ENCODE measurements at places on chromosomes 3 and 15.
A peak's percentile ranks its signal among the peaks of the same experiment; 100 is the strongest.

- DNase-seq: peak; percentile 71
Observed at GRCh38 chr3:81452418-81452817, 309.0 kb downstream of the GBE1 start.

GRCh38 chr3:137347817-137348368, 390.1 kb downstream of the IL20RB start:
- DNase-seq: no peak

GRCh38 chr3:11662392-11662990, 18.8 kb upstream of the VGLL4 start:
- DNase-seq: no peak

DNA sequence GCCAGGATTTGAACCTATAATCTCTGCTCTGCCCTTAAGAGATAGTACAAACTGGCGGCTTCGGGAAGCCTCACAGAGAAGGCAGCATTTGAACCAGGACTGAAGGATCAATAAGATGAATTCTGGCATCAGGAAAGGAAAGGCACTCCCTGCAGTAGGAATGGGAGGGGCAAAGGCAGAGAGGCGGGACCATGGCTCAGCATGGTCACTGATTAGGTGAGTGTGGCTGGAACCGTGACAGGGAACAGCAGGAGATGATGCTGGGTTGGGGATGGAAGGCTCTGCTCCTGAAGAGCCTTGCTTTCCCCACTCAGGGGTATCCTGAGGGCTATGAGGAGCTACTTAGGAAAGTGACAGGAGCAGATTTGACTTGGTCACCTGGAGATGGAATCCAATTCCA, 158.5 kb downstream of the FEZF2 start:
- DNase-seq: no peak

DNA sequence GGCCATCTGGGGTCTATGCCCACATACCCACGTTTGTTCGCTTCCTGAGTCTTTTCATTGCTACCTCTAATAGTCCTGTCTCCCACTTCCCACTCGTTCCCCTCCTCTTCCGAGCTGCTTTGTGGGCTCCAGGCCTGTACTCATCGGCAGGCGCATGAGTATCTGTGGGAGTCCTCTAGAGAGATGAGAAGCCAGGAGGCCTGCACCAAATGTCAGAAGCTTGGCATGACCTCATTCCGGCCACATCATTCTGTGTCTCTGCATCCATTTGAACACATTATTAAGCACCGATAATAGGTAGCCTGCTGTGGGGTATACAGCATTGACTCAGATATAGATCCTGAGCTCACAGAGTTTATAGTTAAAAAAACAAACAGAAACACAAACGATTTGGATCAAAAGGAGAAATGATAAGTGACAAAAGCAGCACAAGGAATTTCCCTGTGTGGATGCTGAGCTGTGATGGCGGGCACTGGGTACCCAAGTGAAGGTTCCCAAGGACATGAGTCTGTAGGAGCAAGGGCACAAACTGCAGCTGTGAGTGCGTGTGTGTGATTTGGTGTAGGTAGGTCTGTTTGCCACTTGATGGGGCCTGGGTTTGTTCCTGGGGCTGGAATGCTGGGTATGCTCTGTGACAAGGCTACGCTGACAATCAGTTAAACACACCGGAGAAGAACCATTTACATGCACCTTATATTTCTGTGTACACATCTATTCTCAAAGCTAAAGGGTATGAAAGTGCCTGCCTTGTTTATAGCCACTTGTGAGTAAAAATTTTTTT, 35.9 kb downstream of the NR1I2 start:
- DNase-seq: no peak

GRCh38 chr15:29682781-29683180, 139.5 kb downstream of the TJP1 start:
- no peak for DNase-seq

DNA sequence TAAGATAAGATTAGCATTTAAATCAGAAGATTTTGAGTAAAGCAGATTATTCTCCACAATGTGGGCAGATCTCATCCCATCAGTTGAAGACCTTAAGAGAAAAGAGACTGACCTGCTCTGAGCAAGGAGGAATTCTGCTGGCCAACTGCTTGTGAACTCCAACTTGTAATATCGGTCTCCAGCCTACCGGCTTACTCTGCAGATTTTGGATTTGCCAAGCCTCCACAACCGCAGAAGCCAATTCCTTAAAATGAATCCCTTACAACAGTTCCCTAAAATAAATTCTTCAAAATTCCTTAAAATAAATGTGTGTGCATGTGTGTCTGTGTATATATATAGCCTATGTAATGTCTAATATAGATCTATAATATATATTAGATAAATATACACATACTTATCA, 107.4 kb upstream of the KLF13 start:
- DNase-seq: no peak

GRCh38 chr3:127908951-127909350, 6.1 kb upstream of the KBTBD12 start:
- DNase-seq: no peak

DNA sequence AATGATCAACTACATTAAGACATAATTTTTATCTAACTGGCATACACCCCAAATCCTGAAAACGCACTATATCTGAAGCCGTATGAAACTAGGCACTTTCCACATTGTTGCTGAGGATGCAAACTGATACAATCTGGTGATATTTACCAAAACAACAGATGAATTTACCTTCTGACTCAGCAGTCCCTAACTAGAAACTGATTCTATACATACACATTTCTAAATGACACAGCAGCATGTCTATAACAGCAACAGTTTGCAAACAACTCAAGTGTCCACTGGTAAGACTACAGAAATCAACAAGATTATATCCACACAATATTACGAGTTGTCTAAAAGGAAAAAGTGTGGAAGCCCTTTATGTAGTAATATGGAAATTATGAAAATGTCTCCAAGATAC, 22.9 kb downstream of the SECISBP2L start:
- DNase-seq: no peak

DNA sequence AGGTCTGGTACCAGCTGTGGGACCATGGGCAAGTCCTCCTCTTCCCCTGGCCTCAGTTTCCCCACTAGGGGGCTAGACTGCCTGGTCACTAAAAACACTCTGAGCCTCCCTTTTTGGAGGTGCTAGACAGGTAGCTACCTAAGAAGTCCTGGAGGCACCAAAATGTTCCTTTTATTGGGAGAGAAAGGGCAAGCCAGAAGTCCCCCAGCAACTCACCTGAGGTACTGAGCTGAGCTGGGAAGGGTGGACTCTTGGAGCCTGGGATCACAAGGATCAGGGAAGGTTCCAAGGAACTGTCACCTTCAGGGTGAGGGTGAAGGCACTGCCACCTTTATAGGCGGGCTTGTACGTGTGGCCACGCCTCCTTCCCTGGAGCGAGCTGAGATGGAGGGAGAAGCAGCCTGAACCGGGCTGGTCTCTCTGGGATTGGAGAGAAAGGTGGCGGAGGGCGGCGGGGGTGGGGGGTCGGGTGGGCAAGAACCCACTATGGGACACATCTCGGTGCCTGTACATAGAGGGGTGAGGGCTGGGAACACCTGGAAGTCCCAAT, at the start of gene CYP1A1:
Gene CYP1A1 (minus strand): TSS at position 304 of the 550 bp plus-strand sequence. CDS start 2,431 bp downstream, outside the sequence.
- DNase-seq: no peak

GRCh38 chr3:99965681-99966408, 148.2 kb downstream of the CMSS1 start:
- no peak for DNase-seq

GRCh38 chr3:171420667-171421066, 39.5 kb downstream of the TNIK start:
- DNase-seq: no peak

DNA sequence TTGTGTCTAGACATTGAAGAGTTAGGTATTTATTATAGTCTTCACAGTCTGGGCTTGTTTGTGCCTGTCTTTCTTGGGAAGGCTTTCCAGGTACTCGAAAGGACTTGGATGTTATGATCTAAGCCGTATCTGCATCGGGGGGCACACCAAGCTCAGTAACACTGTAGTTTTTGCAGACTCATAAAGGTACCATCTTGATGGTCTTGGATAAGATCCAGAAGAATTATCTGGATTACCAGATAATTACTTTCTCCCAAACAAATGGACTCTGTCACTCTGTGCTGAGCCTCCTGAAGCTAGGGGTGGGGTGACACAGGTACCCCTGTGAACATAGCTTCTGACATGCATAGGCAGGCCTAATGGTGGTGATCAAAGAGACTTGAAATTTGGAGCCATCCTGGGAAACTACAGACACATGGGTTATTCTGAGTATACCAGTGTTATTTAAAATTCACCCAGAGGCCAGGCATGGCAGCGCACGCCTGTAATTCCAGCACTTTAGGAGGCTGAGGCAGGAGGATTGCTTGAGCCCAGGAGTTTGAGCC, 238.6 kb upstream of the TPM1 start:
- DNase-seq: no peak

GRCh38 chr3:28903171-28903601, 377.7 kb upstream of the RBMS3 start:
- DNase-seq: no peak

DNA sequence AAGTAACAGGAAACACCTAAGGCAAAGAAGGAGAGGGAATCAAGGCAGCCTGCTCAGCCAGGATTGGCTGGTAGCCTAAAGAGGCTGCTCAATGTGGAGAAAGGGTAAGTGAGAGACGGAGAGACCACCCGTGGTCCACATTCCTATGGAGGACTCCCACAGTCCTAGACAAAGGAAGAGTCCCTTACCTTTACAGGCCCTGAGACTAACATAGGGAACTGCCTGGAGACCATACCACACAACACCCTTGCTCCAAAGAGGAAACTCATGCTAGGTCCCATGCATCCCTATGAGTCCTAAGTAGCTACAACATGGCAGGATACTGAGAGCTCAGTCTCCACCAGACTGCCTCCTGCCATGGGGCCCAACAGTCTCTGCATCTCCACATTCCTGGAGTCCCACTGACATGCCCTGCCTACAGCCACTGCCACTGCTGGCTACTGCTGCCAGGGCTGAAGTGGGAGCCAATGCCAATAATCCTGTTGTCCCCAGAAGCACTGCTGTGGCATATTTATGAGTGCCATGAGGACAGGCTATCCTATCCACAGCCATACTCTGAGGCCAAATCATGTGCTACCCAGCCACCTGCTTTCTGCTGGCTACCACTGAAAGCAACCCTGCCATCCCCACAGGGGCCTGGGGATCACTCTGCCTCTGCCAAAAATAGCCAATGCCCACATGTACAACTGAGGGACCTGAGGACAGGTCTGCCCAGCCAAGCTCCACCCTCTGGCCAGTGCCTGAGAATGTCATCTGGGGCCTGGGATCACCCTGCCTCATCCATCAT, 45.0 kb downstream of the COPS2 start:
- DNase-seq: no peak

DNA sequence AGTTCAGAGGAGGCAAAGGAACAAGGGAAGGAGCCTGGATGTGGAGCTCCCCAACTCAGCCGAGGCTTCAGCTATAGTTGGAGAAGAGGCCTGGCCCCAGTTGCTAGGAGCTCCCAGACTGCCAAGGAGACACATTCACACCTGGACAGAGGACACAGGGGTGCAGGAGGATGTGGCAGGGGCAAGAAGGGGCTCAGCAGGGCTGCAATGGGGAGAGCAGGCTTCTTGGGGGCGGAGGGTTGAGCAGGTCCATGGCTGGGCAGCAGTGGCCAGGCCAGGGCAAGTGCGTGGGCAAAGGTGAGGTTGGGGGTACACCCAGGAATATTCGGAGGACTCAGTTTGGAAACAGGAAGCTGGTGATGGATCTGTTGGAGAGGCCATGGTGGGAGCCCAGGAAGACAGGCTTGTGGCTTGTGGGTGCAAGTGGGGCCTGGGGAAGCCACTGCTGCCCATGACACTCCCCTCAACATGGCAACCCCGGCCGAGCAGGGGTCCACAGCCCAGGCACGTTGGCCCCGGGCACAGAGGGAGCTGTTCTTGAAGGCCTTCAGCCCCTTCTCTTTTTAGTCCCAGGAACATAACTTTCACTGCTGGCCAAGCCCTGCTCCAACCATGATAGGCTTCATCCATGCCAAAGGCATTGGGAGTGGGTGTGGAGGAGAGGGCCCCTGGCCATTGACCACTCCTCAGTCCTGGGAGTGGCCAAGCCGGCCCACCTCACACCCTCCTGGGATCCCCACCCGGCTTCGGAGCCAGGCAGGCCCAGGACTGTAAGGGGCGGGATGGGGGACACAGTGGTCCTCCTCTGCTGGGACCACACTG, 33.3 kb downstream of the TSPAN3 start:
- DNase-seq: no peak

GRCh38 chr3:32641356-32641755, 43.6 kb upstream of the CNOT10 start:
- no peak for DNase-seq

GRCh38 chr3:129973853-129974563, 512 bp upstream of the TRH start:
- no peak for DNase-seq

DNA sequence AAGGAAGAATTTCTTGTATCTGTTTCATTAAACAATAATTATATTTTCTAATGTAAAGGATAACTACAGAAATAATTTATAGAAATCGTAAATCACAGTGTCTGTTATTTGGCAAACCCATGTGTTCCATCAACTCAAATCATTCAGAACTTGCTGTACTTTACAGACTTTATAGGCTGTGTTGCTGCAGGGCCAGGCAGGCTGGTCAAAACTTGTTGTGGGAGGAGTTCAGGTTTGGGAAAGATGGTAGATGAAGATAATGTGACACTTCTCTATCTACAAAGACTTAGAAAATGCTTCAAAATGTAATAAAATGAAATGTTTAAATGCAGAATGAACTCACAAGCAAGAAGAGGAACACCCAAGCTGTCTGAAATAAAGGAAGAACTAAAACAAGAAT, 183.4 kb downstream of the SEMA6D start:
- no peak for DNase-seq

GRCh38 chr3:45188719-45189659, 37.1 kb downstream of the TMEM158 start:
- no peak for DNase-seq

GRCh38 chr3:100354850-100355249, 20.3 kb downstream of the NIT2 start:
- no peak for DNase-seq

DNA sequence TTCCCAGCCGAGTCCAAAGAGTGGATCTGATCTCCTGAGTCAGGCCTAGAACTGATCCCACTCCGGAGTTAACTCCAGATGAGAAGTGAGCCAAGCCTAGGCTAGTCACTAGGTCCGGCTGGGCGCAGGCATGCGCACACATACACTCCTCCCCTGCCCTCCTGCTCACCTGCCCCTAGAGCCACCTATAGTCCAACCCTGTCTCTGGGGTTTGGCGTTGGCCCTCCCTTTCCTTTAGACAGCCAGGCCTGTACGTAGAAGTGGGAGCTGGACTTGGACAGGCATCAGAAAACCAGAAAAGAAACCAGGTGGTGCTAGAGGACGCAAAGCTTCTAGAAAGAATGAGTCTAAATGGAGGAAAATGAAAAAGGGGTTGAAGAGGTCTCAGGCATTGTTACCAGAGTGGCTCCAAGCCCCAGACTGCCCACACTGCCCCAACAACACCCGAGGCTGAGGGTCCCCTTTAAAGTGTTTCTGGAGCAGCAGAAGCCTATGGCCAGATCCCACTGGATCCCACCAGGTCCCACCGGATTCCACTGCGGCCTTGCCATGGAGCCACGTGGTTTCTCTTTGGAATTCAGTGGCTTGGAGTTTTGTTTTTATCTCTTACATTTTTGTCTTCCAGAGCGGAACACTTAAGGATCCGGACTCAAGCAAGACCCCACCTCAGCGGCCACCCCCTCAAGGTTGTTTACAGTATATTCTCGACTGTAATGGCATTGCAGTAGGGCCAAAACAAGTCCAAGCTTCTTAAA, 24.2 kb upstream of the TIMP4 start:
- no peak for DNase-seq

- DNase-seq: no peak
Observed at GRCh38 chr3:71132995-71133730, 450.4 kb downstream of the FOXP1 start.

- no peak for DNase-seq
Observed at GRCh38 chr15:52069559-52069958, 43.0 kb downstream of the BCL2L10 start.

GRCh38 chr3:169842960-169843359, 26.8 kb downstream of the LRRC31 start:
- DNase-seq: no peak

Measured in HS-27A (cell line).